ENCODE measurements at places on chromosomes 3 and 15.

DNA sequence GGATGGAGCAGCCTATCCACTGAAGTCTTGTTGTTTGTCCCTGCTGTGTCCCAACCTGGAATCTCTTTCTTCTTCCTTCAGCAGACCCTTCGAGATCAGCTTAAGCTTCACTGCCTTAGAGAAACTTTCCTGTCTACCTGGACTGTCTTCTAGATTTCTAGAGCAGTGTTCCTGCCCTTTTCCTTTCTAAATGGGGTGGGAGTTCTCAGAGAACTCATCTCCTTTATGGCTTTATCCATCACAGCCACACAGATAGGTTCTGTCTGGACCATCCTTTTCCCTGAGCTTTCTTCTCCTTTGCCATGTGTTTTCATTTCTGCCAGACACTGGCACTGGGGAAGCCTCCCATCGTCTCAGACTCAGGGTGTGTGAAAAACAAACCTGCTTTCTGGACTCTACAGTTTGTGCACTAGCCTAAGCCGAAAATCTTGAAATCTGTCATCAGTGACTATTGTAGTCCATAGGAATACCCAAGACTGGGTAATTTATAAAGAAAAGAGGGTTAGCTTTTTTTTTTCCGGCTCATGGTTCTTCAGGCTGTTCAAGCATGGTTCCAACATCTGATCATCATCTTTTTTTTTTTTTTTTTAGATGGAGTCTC, 177.5 kb downstream of the PGPEP1L start:
- no peak for DNase-seq

DNA sequence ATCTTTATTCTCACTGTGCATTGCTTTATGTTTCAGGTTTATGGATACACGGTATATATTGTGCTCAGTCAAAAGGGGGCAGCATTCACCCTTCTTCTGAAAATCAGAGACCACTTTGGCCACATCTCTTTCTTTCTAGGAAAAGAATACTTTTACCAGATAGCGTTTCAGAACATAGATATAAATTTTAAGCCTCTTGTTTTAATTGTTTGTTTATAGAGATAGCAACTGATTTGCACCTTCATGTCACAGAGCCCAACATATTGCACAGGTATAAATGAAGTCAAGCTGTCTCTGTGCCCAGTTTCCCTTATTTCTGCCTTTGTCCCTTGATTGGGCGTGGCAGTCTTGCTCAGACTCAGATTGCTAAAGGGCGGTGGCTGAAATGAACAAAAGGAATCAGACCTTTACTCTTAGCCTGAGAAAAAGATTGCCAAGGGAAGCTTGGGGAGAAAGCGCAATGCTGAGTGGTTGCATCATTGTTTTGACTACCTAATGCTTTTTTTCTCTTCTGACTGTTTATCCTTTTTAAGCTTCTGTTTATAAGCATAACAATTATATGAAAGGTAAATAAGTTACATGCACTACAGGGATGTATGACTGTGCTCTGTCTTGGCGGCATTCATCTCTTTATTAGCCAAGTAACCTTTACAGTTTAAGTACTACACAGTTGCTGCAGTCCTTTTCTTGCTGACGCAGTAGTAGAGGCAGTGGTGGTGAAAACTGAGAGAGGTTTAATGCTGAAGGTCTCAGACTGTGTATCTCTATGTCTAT, 70.8 kb upstream of the ZBTB20 start:
- DNase-seq: peak; percentile 52

DNA sequence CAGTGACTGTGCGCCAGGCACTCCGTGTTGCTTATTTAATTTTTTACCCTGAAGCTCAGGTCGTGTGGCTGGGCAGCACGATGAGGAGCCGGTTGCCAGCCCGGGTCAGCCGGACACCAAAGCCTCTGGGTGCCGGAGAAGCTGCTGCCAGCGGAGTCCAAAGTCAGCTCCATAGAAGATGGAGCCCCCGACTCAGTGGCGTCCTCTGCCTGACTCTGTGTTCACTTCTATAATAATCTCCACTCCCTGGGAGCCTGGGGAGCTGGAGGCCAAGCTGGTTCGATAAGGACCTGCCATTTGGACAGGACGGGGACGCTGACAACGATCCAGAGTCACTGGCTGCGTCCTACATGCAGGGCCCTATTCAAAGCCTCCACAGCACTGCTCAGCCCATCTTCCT, 78.6 kb downstream of the VGLL4 start:
- DNase-seq: no peak

- DNase-seq: no peak
Observed at GRCh38 chr3:111412656-111413055, 129.3 kb upstream of the CD96 start.

DNA sequence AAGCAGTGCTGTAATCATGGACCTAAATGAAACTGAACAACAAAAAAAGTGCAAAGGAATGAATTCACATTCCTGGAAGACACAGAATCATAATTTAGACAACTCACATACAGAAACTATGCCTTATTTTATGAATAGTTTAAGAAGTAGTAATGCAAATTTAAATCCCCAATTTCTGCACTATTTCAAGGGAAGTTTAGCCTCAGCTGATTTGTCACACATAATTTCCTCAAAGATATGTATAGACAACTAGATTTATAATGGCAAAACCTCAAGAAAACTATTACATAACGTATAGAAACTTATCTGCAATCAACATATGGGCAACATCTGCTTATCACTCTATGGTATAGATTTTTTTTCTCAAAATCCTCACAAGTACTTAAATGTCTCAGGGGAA, 7.8 kb upstream of the PTX3 start:
- no peak for DNase-seq

DNA sequence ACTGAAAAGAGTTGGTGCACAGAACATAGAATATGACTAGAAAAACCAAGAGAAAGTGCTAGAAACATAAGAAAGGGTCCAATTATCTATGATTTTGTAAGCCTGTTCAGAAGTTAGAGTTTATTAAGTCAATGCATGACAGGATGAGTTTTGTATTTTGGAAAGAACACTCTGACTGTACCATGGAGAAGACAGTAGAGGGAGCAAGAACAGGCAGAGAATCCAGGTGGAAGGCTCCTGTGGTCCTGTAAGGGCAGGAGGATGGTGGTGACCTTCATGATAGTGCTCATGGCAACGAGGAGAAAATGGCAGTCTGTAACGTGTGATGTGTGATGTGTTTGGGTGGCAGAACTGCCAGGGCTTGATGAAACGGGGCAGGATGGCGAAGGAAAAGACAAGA, 249.1 kb downstream of the CTNNB1 start:
- DNase-seq: no peak

- peak; percentile 9 for DNase-seq
Observed at GRCh38 chr3:120753810-120754209, 11.3 kb downstream of the GTF2E1 start.

DNA sequence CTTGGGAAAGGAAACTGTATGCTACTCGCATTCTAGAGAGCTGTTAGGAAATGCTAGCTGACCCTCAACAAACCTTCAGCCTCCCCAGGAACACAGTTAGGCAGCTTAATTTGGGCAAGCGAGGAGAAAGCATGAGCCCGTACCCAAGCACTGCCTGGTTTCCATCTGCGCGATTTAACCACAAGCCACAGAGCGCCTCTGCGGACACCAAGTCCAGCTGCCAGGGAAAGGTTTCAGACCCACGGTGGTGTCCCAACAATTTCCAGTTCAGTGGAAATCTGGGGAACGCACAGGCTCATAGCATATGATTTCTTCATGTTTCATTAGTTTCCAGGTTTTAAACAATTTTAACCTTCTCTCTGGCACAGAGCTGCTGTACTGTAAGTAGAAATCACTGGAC, 617.6 kb downstream of the FHIT start:
- DNase-seq: no peak

- DNase-seq: no peak
Observed at GRCh38 chr3:178833695-178834094, 237.9 kb downstream of the ZMAT3 start.

- DNase-seq: no peak
Observed at GRCh38 chr15:55998478-55998877, 5.1 kb upstream of the NEDD4 start.

DNA sequence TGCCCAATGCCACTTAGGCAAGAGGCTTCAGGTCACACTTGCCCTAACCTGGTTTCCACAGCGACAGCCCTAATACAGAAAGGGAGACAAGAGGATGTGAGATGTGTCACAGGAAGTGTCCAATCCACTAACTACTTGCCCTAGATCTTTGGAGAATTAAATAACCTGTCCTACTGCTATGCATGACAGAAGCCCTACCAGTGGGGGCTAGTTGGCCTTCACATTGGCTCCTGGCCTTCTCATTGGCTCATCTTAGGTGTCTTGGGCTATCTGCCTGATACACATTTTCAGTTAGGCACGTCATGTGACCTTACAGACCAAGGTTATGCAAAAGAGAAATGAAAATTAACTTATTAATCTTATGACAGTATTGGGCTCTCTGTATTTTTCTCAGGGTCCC, 449.9 kb downstream of the FHIT start:
- DNase-seq: no peak

DNA sequence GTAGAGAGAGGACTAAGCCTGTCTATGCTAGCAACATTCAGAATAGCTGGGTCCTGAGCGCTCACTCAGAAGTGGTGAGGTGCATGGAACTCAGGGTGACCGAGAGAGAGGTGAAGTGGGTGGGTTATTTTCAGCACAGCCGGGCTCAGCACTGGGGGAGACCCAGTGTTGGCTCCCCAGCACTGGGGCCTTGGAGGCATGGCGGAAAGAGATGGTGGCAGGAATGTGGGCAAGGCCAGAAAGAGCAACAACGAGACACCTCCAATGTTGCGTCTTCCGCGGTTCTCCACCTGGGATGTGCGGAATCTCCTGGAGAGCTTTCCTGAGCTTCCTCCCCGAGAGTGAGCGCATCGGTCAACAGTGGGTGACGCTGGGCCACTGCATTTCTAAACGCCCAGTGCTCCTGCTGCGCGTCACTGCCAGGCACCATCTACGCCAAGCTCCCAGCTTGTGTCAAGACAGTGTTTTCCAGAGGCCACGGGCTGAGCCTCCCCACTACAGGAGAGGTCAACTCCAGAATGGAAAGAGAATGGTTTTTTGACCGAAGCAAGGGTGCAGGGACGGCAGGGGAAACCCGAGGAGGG, 148.4 kb downstream of the ADAMTS17 start:
- DNase-seq: no peak

DNA sequence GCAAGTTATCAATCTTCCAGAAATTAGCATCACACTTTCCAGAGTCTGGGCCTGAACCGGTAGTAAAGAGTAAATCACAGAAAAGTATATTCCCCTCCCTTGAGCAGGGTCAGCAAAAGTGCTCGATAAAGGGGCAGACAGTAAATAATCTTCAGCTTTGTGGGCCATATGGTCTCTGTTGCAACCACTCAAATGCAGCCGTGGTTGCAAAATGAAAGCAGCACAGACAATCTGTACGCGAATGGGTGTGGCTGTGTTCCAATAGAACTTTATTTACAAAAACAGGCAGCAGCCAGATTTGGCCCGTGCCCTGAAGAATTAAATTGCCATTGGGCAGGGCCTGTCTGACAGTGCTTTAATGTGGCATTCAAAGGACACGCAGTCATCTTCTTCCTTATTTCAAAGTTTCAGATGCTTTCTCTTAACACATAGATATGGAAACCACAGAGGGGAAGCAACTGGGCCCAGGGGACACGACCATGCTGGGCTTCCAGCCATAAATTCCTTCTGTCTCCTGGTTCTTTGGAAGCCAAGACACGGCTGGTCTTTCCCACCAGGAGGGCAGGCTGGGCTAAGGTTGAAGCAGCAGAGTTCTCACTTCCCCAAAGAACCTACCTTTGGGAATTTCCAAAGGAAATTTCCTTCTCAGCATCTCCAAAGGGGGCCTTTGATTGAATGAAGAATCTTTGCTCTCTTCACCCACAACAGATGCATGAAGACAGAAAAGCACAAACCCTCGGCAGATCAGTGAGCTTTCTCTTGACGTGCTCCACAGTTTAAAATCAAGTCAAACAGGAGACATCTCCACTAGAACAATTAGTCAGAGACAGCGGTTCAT, 489.8 kb upstream of the PROK2 start:
- peak; percentile 74 for DNase-seq

GRCh38 chr3:69186575-69187093, 64.2 kb upstream of the LMOD3 start:
- no peak for DNase-seq

DNA sequence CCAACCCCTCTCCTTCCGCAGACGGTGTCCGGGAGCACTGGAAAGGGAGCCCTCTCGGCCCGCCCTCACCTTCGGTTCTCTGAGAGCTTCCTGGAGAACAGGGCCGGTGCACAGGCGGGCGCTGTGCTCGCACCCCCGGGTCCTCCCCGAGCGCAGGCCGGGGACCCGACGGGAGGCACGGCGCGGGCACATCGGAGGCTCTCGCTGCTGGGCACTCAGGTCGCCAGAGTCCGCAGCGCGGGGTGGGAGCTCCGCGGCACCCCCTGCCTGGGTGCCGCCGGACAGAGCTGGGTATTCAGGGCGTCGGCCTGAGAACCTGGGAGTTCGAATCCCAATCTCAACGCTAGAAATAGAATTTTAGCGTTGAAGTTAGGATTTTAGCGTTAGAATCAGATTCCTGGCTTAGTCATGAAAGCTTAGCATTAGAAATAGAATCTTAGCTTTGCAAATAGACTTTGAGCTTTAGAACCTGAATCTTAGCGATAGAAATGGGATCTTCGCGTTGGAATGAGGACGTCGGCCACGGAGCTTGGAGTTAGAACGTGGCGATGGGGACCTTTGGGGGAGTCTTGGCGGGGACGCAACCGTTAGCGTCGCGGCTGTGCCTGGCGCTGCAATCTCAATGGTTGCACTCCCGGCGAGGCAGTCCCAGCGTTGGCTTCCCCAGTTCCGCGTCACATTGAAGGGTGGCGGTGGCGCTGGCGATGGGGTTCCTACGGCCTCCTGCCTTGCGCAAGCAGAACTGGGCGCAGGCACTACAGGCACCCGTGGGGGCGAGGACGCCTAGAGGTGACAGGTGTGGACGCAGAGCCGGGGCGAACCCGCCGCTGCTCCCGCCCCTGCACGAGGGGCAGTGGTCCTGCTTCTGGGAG, 549 bp downstream of the TRH start:
- DNase-seq: peak; percentile 47

DNA sequence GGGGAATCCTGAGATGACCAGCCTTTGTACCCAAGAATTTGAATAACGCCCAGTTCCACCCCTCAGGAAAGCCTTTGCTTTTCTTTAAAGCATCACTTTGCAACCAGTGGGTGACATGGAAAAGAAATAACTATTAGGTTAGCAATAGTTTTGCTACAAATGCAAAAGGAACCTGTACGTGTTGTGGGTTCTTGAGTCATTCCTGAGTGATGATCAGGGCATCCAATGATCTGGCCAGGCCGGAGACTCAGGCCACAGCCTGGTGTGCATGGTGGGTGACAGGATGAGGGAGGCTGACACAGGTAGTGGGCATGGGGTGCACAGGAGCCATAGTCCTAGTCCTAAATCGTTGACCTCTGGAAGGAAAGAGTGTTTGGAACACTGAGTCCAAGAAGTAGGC, 321.4 kb upstream of the IL12A start:
- no peak for DNase-seq

- no peak for DNase-seq
Observed at GRCh38 chr15:61503383-61503969, 274.4 kb upstream of the RORA start.

- peak; percentile 1 for DNase-seq
Observed at GRCh38 chr3:24389108-24390090, 105.3 kb downstream of the THRB start.

GRCh38 chr15:24898715-24899272, 56.0 kb upstream of the SNRPN start:
- DNase-seq: no peak
